Astrocyte of the spinal cord (primary cell): ENCODE measurements at places on chromosomes 16 and 17.

DNA sequence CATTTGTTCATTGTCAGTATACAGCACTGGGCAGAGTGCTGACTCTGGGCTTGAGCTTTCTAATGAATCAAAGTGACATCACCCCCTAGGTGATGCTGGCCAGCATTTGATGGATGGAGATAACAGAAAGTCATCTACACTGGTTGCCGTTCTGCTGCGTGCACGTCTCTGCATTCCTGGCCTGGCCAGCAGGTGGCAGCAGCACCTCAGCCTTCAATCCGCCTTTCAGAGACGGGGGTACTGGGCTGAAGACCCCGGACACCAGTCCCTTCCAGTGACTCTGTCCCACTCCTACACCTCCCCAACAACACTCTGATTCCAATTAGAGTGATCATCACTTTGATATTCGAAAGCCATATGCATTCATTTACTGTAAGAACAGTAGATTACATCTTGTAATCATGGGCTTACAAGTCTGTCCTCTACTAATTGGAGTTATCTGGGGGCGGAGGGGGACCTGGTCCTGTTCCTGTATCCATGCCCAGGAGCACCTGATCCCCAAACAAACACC, 6.0 kb downstream of the CPSF4L start:
- peak; percentile 36 for DNase-seq

DNA sequence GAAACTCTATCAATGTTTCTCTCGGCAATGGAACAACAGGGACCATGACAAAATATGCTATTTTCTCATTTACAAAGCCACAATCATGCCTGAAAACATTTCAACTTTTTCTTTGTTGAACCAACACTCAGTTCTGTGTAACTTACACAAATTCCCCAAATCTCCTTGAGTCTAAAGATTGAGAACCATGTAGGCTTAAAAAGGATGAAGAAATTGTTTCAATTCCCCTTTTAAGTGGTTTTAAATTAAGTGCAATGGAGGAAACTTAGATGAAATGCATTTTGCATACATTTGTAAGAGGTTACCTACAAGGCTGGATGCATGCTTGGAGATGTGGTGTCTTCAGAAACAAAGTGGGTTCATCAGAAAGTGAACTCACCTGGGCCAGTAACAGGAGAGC, 566.4 kb upstream of the CDH11 start:
- DNase-seq, result no peak

DNA sequence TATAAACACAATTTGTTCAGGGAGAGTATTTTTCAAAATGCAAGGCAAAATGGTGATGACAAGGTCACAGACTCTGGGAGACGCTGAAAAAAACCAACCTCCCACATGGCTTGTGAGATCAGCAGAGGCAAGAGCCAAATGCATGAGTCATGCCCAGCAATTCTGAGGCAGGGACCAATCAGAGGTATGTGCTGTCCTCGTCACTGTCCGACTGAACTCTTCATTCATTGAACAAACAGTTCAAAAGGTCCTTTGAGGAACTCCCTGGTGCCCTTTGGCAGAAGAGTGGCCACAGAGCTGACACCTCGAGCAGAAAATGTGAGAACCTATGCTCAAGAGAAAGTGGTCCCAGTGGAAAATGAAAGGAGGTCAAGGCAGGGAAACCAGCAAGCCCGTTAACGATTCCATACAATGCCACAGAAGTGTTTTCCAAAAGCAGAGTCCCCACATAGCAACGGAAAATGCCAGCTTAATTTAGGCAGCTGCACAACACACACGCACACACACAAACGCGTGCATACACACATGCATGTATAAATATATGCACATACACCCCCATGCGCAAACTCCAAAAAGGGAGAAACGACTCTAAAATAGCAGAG, 50.9 kb downstream of the CDH11 start:
- peak; percentile 97 for DNase-seq

GRCh38 chr17:20721171-20721570, 141.6 kb downstream of the CDRT15L2 start:
- DNase-seq, result no peak

DNA sequence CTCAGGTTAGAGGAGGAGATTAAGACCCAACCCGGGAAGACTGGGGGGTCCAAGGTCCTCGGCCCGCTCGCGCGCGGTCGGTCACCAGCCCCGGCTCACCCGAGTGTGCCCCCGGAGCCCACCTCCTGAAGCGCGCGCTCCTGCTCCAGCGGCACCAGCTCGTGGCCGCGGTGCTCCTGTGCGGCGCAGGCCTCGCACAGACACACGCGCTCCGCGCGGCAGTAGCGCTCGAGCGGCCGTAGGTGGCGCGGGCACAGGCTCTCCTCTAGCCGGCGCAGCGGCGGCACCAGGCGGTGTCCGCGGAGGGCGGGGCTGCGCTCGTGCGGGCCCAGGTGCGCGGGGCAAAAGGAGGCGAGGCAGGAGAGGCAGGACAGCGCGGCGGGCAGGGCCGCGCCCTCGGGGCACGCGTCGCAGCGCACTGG, 618 bp downstream of the TRIM47 start:
- peak; percentile 57 for DNase-seq

DNA sequence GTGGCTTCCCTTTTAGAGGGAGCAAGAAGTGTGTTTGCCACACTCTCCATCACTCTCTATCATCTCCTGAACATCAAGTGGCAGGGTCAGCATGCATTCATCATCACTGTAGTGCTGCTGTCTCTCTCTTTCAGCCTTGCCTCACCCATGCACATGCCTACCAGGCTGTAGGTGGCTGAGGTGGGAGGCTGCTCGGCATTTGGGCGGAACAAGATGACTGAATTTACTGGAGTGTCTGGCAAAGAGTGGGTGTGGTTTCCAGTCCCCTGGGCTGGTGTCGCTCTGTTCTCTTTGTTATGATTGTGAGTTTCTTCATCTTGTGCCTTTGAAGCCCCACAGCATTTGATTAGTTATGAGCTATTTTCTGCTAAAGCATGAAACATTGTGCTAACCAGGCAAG, 541.9 kb upstream of the EEF2KMT start:
- DNase-seq, result no peak
